Adrenal gland (tissue), 19 donors: ENCODE measurements at places on chromosomes 3 and 15. TPM values are rescaled to one million over a fixed set of nuclear protein-coding genes. Genes with fewer than 3 reads are reported as not detected.

GRCh38 chr3:98010194-98010882, 24.8 kb downstream of the GABRR3 start:
- no peak for DNase-seq

GRCh38 chr3:89955156-89955555, 847.7 kb downstream of the EPHA3 start:
- no peak for DNase-seq

- DNase-seq, result no peak
These were observed 158.6 kb upstream of the RGMA start for GRCh38 chr15:93247466-93248121.

- DNase-seq, result no peak
These were observed 320.0 kb upstream of the ROBO1 start for GRCh38 chr3:80087767-80088166.

MAGI1 gene
- 31.6 TPM for total RNA-seq
